MCF 10A (cell line): ENCODE measurements at places on chromosomes 5 and 9.

DNA sequence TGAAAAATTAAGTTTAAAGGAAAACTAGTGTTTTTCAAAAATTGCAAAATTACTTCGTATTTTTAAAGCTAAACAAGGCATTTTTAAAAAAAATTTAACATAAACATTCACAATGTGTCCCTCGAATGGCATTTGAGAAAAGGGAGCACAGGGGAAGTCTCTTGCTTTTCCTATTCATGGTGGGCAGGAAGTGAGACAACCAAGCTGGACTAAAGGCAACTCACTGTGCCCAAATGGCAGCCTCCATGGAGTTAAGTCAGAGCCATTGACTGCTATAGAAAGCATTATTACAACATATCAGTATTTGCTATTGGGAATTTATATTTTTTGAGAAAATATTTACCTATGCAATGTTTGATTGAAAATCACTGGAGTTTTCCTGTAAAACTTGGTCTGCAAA lies 8.3 kb downstream of the HNRNPH1 start:
- DNase-seq: no peak
- no peak overlapping the region for H3K27ac ChIP-seq
- no peaks in the 10 kb centered on the region for H3K27me3 ChIP-seq
- H3K4me1 ChIP-seq: peaks cover 52% of the 10 kb centered on the region
- no peak overlapping the region for H3K4me3 ChIP-seq
- H3K36me3 ChIP-seq: peaks cover 100% of the 10 kb centered on the region

- no peaks in the 10 kb centered on the region for H3K36me3 ChIP-seq
- H3K4me3 ChIP-seq: no peak overlapping the region
- DNase-seq: no peak
- no peaks in the 10 kb centered on the region for H3K4me1 ChIP-seq
- H3K27ac ChIP-seq: no peak overlapping the region
Observed at GRCh38 chr9:22308177-22308576, 138.4 kb upstream of the DMRTA1 start.

GRCh38 chr9:134624137-134624591 lies 17.4 kb upstream of the COL5A1 start:
- no peaks in the 10 kb centered on the region for H3K36me3 ChIP-seq
- no peak for DNase-seq
- peaks cover 22% of the 10 kb centered on the region for H3K4me1 ChIP-seq
- H3K27ac ChIP-seq: no peak overlapping the region
- H3K27me3 ChIP-seq: no peaks in the 10 kb centered on the region

- no peak overlapping the region for H3K27ac ChIP-seq
- H3K36me3 ChIP-seq: no peaks in the 10 kb centered on the region
- no peaks in the 10 kb centered on the region for H3K27me3 ChIP-seq
- no peak overlapping the region for H3K4me3 ChIP-seq
Observed at GRCh38 chr5:73395256-73395655, 53.3 kb downstream of the FOXD1 start.

DNA sequence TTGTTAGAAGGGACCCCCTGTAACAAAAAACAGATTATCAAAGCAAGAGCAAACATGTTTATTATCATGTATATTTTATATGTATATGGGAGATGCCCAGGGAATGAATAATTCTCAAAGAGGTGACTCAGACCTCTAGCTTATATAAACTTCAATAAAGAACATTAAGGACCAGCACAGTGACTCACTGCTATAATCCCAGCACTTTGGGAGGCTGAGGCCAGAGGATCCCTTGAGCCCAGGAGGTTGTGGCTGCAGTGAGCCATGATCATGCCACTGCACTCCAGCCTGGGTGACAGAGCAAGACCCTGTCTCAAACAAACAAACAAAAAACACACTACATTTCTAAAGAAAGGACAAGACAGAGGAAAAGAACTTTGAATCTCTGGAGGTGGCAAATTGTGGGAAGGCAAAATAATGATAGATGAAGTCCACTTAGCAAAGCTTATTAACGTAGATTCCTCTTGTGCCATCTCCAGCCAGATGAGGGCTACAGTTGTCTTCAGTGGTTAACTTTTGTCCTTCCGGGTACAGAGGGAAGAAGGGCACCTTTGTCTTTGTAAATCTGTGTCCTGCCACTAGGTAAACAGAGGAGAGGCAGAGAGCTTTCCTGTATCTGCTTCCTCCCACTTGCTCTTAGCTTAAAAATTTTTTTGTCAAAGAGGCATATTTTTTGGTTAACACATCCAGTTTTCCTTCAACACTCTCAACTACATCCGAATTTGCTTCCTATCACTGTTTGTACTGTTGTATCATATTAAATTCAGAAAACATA lies 7.5 kb upstream of the RFK start:
- H3K4me3 ChIP-seq: no peak overlapping the region
- no peaks in the 10 kb centered on the region for H3K36me3 ChIP-seq
- no peak overlapping the region for H3K27ac ChIP-seq
- no peaks in the 10 kb centered on the region for H3K27me3 ChIP-seq

GRCh38 chr9:91305596-91306295 lies 56.0 kb downstream of the AUH start:
- peaks cover 22% of the 10 kb centered on the region for H3K36me3 ChIP-seq
- no peak for DNase-seq
- no peak overlapping the region for H3K4me3 ChIP-seq
- no peaks in the 10 kb centered on the region for H3K27me3 ChIP-seq

DNA sequence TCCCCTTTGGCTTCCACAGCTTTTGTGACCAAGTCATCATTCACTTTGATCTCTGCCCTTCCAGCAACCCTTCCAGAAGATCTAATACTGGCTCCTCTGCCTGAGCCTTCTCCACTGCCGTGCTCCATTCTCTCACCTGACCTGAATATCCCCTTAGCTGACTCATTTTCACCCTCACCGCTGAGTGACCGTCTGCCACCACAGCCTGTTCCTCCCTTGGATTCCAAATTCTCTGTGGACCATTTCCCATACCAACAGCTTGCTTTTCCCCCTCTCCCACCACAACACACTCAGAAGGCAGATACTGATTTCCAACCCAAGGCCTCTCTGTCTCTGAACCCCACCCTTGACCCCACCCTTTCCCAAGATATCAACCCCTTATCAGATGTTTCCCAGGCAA lies 20.5 kb upstream of the SPATA31D1 start:
- DNase-seq: no peak
- no peak overlapping the region for H3K4me3 ChIP-seq
- no peak overlapping the region for H3K27ac ChIP-seq
- no peaks in the 10 kb centered on the region for H3K27me3 ChIP-seq

GRCh38 chr9:137491735-137492432 lies 32.8 kb upstream of the NSMF start:
- no peaks in the 10 kb centered on the region for H3K36me3 ChIP-seq
- no peak for DNase-seq
- H3K4me3 ChIP-seq: no peak overlapping the region
- no peak overlapping the region for H3K27ac ChIP-seq

DNA sequence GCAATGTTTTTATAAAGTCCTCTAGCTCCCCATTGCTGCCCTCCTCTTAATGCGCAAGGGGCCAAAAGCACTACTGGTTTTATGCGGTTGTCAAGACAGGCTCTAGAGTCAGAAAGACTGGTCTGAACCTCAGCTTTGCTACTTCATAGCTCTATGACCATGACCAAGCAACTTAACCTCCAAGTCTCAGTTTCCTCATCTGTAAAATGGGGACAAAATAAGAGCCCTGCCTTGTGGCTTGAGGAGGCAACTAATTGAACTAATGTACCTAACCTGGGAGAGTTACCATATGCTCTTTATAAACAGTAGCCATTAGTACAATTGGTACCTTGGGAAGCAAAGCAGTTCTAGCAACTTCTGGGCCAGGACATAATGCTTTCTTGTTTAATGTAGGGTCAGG lies 36.5 kb downstream of the ANXA6 start:
- H3K36me3 ChIP-seq: no peaks in the 10 kb centered on the region
- peaks cover 10% of the 10 kb centered on the region for H3K27me3 ChIP-seq
- H3K4me1 ChIP-seq: peaks cover 8% of the 10 kb centered on the region
- no peak overlapping the region for H3K4me3 ChIP-seq

DNA sequence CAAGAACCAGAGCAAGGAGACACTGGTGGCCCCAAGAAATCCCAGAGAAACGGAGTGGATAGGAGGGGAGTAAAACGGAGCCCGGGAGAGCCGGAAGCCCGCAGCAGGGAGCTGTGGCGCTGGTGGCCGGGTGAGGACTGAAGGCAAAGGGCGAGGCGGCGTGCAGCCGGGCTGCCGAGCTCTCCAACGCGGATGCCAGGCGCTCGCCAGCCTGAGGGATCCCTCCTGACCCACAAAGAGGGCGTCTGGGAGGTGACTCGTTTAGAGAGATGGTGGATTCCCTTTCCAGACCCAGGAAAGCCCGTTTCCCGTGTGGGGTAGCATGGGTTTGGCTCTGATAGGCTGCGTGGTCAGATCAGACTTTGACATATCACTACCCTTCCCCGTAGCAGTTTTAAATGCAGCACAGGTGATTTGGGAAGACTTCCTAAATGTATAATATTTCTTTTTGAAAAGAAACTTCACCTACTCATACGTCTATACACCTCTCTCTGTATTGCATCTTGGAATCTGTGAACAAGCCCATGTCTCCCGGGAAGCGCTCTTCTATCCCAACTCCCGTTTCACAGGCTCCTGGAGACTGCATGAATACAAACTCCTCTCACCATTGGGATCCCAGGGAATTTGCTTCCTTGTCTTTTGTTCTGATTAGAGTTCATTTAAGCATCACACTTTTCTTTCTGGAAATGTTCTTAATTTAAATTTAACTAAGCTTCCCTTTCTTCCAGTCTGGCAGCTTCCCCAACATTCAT lies 158.1 kb downstream of the C9orf152 start:
- H3K27ac ChIP-seq: peak overlapping the region; percentile 84
- no peak for DNase-seq
- peaks cover 33% of the 10 kb centered on the region for H3K4me1 ChIP-seq
- H3K4me3 ChIP-seq: peak overlapping the region; percentile 99

DNA sequence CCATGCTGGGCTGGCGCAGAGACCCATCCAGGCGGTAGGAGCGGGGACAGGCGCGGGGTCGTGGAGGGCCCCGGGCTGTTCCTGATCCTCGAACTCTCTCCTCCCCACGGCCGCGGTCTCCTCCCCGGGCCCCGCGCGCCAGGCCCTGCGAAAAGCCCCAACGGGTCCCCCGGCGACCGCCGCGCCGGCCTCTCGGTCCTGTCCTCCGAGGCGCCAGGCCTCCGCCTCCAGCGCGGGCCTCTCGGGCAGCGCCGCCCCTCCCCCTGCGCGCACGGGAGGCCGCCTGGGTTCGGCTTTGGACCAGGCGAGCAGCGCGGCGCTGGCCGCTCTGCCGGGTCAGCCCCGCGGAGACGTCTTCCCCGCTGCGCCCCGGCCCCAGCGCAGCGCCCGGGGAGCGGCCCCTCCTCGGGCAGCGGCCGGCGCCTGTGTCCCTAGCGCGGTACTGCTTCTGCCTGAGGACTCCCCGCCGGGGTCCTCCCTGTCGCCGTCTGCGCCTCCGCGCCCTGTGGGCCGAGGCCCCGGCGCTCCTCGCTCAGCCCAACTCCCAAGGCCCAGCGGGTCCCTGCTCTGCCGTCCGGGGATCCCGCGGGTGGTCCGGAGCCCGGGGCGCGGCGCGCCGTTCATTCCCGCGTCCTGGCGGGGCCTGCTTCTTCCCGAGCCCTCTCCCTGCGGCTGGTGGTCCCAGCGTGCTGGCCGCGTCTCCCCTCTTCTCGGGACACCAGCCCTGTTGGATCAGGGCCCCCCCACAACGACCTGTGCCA lies 13.4 kb downstream of the COL23A1 start:
- H3K4me3 ChIP-seq: no peak overlapping the region
- H3K36me3 ChIP-seq: no peaks in the 10 kb centered on the region
- no peaks in the 10 kb centered on the region for H3K27me3 ChIP-seq

DNA sequence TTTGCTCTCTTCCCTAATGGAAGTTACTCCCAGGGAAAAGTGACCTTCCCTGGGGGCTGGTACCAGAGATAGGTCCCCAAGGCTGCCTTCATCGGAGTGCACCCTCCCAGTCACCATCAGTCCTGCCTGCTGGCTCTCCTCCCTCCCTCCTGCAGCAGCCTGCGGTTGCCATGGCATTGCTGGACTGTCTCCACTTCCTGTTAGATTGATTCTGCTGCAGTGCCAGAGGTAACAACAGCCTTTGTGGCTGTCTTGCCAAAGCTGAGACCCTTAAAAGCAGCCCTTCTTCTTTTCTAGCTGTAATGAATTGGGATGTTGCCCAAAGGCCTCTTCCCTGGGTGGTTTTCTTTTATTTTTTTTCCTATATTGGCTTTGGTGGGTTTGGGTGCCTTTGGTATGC lies 78.1 kb upstream of the PRLR start:
- no peak overlapping the region for H3K27ac ChIP-seq
- no peak for DNase-seq
- no peaks in the 10 kb centered on the region for H3K36me3 ChIP-seq
- no peak overlapping the region for H3K4me3 ChIP-seq
- peaks cover 8% of the 10 kb centered on the region for H3K27me3 ChIP-seq
- H3K4me1 ChIP-seq: peaks cover 15% of the 10 kb centered on the region

DNA sequence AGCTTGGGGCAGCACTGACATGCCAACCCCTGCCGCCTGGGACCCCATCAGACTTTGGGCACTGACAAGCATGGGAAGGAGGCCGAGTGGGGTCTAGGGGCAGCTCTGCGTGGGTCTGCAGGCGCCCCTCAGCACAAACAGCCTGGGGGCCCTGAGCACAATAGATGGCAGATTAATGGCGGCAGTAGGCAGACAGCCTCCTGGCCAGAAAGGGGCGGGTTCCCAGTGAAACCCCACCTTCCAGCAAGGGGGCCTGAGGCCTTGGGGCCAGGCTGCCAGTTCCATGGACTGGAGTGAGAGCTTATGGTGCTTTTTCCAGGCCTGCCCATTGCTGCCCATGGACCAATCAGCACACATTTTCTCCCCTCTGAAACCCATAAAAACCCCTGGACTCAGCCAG lies 2031.2 kb downstream of the EFNA5 start:
- no peaks in the 10 kb centered on the region for H3K36me3 ChIP-seq
- no peaks in the 10 kb centered on the region for H3K4me1 ChIP-seq
- no peaks in the 10 kb centered on the region for H3K27me3 ChIP-seq

- no peak for DNase-seq
- no peak overlapping the region for H3K27ac ChIP-seq
- no peak overlapping the region for H3K4me3 ChIP-seq
- no peaks in the 10 kb centered on the region for H3K36me3 ChIP-seq
- no peaks in the 10 kb centered on the region for H3K27me3 ChIP-seq
Observed at GRCh38 chr5:157215514-157216167, 35.0 kb downstream of the ITK start.
